ENCODE measurements at places on chromosomes 2 and 18. TPM values are rescaled to one million over a fixed set of nuclear protein-coding genes. Genes with fewer than 3 reads are reported as not detected.

RNF125 gene
- total RNA-seq, result 15.3 TPM

DNA sequence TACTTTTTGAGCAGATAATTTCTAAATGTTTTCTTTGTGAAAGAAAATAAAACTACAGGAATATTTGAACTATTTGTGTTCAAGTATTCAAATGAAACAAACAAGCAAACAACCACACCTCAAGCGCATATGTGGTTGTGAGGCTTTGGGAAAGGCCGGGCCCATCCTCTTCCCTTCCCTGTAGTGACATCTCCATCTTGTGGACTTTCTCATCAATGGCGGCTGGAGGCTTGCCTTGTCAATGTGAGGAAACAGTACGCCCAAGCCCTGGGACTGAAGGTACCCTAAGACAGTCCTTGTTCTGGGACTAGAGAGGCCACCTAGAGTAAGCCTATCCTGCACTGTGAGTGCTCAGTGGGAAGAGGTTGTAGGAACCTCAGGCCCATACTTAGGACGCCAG lies 166.8 kb downstream of the TPGS2 start:
- H3K36me3 ChIP-seq, result no peaks in the 10 kb centered on the region
- H3K4me1 ChIP-seq, result no peaks in the 10 kb centered on the region
- no peak for DNase-seq
- H3K27ac ChIP-seq, result no peak overlapping the region

- H3K27ac ChIP-seq, result no peak overlapping the region
- no peak overlapping the region for H3K4me3 ChIP-seq
- no peaks in the 10 kb centered on the region for H3K4me1 ChIP-seq
- no peaks in the 10 kb centered on the region for H3K27me3 ChIP-seq
- H3K36me3 ChIP-seq, result no peaks in the 10 kb centered on the region
- DNase-seq, result no peak
Observed at GRCh38 chr2:158761621-158762020, 33.5 kb upstream of the DAPL1 start.

- no peak overlapping the region for H3K27ac ChIP-seq
- no peak overlapping the region for H3K4me3 ChIP-seq
- H3K4me1 ChIP-seq, result peaks cover 11% of the 10 kb centered on the region
- H3K27me3 ChIP-seq, result peaks cover 9% of the 10 kb centered on the region
- H3K36me3 ChIP-seq, result peaks cover 5% of the 10 kb centered on the region
Observed at GRCh38 chr2:10434886-10435819, 13.0 kb downstream of the ODC1 start.

DNA sequence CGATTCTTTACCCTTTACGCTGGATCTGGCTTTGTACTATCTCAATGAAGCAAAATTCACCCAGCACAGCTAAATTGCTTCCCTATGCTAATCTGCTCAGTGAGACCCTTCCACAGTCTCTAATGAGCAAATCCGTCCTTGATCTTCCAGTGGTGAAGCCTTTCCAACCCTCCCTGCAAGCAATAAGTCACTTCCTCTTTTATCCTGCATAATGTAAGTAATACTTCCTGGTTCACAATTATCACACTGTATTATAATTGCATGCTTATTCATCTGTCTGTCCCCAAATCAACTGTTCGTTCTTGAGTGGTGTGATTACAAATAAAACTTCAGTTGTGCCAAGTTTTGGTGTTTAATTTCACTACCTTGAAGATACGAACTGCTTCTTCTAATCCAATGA lies 404.0 kb downstream of the ADCYAP1 start:
- H3K27ac ChIP-seq, result no peak overlapping the region
- H3K4me1 ChIP-seq, result no peaks in the 10 kb centered on the region
- no peak for DNase-seq

DNA sequence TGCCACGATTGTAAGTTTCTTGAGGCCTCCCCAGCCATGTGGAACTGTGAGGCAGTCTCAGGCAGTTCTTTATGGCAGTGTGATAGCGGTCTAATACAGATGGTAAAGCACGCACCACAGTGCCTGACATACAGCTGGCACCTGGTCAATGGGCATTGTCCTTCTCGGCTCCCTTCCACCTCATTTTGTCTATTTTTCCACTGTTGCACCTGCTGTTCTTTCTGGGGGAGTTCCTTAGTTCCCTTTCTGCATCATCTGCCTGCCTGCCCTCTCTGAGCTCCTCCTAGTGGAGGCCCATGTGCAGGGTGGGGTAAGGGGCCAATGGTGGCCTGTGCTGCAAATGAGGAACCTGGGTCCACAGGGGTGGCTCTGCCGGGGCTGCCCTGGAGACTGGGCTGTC lies 157.6 kb downstream of the LPIN1 start:
- no peaks in the 10 kb centered on the region for H3K36me3 ChIP-seq
- no peaks in the 10 kb centered on the region for H3K4me1 ChIP-seq
- H3K27ac ChIP-seq, result no peak overlapping the region
- no peak for DNase-seq

- no peak for DNase-seq
- H3K27me3 ChIP-seq, result no peaks in the 10 kb centered on the region
- H3K4me3 ChIP-seq, result no peak overlapping the region
- H3K27ac ChIP-seq, result no peak overlapping the region
Observed at GRCh38 chr2:855177-855576, 95.5 kb upstream of the SNTG2 start.

DNA sequence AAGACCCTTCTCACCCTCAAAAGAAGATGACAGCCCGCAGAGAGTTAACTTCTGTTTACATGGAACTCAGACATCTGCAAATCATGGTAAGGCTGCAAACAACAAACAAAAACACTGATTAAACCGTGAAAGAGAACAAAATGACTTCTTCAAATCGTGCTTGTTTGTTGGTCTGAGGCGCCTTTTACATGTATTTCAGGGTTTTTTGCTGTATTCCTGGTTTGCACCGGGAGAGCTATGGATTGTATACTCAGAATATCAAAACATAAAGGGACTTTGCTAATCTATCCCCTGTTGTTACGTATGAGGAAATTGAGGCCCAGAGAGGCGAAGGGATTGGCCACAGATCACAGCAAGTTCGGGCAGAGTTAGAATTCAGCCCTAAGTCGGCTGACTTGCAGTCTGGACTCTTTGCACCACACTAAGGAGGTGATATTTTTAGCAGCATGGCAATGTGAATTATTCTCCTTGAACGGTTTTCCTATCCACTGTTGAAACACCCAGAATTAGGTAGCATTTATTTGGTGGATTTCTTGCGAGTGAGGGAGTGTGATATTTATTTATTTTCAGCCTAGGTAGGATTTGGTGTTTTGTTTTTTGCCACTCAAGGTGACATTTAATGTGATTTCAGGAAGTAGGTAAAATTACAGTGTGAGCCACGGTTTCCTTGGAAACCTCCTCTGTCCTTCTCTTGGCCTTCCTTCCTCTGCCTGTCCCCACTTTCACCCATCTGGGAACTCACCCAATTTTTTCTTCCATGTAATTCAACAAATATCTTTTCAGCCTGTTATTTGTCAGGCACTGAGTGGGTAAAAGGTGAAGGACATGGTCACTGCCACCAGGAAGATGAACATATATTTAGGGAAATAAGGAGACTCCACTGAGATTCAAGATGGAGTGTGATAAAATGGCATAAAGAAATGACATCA lies 980 bp upstream of the PDE6D start:
- no peaks in the 10 kb centered on the region for H3K36me3 ChIP-seq
- peak; percentile 40 for DNase-seq
- H3K27ac ChIP-seq, result peak overlapping the region; percentile 95
- H3K27me3 ChIP-seq, result no peaks in the 10 kb centered on the region
- peaks cover 52% of the 10 kb centered on the region for H3K4me1 ChIP-seq

DNA sequence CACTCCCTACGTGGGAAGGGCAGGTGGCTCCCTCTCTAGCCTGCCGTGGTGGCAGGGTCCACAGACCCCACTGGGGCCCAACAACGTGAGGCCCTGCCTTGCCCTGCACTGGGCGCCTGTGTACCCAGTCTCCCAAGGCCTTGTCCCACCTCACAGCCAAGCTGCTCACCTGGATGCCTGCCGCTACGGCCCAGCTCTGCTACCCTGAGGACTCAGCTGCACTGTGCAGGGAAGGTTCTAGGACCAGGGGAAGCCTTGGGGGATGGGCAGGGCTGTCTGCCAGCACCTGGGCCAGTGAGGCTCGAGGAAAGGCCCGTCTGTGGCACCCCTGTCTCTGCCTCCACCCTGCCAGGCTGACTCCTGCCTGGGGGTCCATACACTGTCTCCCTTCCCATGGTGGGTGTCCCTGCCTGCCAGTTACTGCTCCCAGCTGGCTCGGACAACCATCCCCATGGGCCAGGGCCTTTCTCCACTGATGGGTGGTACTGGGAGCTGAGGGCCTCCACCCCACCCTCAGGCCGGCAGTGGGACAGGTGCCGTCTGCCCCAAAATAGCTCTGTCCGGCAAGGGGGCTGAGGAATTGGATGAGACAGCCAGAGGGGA lies 33.2 kb downstream of the HS6ST1 start:
- H3K27ac ChIP-seq, result no peak overlapping the region
- peaks cover 10% of the 10 kb centered on the region for H3K4me1 ChIP-seq
- no peak for DNase-seq
- no peaks in the 10 kb centered on the region for H3K27me3 ChIP-seq
- H3K36me3 ChIP-seq, result no peaks in the 10 kb centered on the region

ZAP70 gene
- total RNA-seq, result 218 TPM

DNA sequence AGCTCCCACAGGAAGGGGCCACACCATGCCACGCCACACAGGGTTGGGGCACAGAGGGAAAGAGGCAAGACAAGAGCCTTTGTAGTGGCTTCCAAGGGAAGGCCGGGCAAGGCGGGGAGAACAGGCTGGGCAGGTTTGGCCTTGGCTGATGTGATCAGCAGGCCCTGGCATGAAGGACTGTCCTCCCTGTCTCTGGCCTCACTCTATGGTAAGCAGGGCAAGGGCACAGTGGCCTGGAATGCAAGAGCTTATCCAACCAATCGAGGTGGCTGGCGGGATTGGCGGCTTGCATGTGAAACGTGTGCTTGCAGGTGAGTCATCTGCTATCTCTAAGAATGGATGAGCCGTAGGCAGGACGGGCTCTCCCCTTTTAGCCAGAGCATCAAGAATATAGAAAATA lies 6.4 kb upstream of the ATP9B start:
- no peak overlapping the region for H3K4me3 ChIP-seq
- peaks cover 24% of the 10 kb centered on the region for H3K36me3 ChIP-seq
- DNase-seq, result no peak

DNA sequence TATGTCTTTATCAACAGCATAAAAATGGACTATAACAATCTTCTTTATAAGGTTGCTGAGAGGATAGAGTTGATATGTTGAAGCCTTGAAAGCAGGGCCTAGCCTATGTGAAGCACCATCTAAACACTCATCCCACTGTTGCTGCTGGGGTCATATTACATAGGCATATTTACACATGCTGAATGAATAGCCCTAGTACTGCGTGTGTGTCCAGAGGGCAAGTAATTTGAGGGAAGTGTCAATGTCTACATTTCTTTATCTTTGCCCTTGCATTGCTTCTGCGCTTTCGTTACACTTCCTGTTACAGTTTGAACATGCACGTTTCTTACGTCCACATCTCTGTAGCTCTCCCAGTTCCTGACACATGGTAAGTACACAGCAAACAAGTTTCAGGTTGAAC lies 280.3 kb upstream of the ATP5MC3 start:
- DNase-seq, result no peak
- H3K36me3 ChIP-seq, result no peaks in the 10 kb centered on the region
- peaks cover 3% of the 10 kb centered on the region for H3K27me3 ChIP-seq
- H3K4me1 ChIP-seq, result no peaks in the 10 kb centered on the region

DNA sequence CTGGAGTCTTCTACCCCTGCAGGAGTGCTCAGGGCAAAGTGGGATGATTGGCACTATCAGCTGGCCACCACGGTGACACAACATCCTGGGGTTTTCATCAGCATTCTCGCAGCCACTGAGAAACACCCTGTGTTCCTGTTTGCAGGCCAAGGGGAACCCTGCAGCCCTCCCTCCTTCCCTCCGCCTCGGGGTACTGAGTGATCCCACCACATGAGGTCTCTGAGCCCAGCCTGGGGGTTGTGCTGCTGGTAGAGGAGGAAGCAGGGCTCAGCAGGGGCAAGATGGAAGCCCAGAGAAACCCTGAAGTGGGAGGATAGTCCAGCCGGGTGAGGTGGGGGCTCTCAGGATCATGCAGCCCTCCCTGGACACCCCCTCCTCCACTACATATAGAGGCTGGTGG lies at the start of gene OXER1:
Gene OXER1 (minus strand): TSS at position 40 of the 400 bp plus-strand sequence. CDS start 73 bp downstream, outside the sequence.
- no peaks in the 10 kb centered on the region for H3K4me1 ChIP-seq
- no peaks in the 10 kb centered on the region for H3K27me3 ChIP-seq
- no peak within 1 kb of the TSS for H3K27ac ChIP-seq
- no peak within 1 kb of the TSS for H3K4me3 ChIP-seq
- DNase-seq, result no peak

L3MBTL4 gene
- total RNA-seq, result not detected

GKN1 gene
- total RNA-seq, result not detected

GRCh38 chr2:134683561-134684112 lies 35.2 kb downstream of the TMEM163 start:
- H3K4me1 ChIP-seq, result peaks cover 20% of the 10 kb centered on the region
- peaks cover 1% of the 10 kb centered on the region for H3K27me3 ChIP-seq
- peak; percentile 31 for DNase-seq
- no peak overlapping the region for H3K4me3 ChIP-seq

REG3G gene
- not detected for total RNA-seq

DNA sequence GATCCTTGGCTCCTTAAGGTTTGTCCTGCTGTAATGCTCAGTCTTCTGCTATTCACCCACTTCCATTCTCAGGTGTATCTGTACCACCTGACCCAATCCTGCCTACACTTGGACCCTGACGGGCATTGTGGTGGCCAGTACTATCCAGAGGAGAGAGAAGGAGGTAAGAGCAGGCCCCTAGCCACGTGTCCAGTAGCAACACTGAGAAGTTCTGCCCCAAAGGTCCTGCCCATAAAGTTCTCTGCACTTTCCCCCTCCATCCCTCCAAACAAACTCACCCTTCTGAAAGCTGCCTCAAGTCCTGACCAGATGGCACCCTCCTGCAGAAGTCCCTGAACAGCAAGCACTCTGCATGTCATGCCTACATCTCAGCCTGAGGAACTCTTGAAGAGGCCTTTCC lies 18.3 kb downstream of the TTC32 start:
- H3K27ac ChIP-seq, result no peak overlapping the region
- no peak for DNase-seq
- H3K27me3 ChIP-seq, result no peaks in the 10 kb centered on the region

- H3K4me1 ChIP-seq, result peaks cover 37% of the 10 kb centered on the region
- no peaks in the 10 kb centered on the region for H3K27me3 ChIP-seq
- DNase-seq, result peak; percentile 63
- peak overlapping the region; percentile 68 for H3K27ac ChIP-seq
- peak overlapping the region; percentile 56 for H3K4me3 ChIP-seq
- H3K36me3 ChIP-seq, result no peaks in the 10 kb centered on the region
Observed at GRCh38 chr2:112156152-112156986, 18.2 kb downstream of the FBLN7 start.

DNA sequence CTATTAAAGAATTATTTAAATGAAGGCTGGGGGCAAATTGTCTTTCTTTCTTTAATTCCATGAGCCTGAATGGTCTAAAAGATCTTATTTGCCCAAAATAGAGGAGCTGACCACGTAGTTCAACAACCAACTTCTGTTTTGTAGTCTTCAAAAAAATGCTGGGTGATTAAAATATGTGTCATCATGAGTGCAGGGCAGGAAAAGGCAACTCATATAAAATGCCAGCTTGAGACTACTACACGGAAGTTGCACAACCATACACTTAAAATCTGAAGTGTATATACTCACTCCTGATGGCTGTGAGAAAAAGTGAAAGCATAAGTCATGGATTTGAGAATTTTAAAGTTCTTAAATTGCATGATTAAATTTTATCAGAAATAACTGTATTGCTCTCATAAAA lies 210.9 kb downstream of the DYM start:
- H3K36me3 ChIP-seq, result peaks cover 24% of the 10 kb centered on the region
- no peaks in the 10 kb centered on the region for H3K4me1 ChIP-seq
- no peak for DNase-seq
- H3K4me3 ChIP-seq, result no peak overlapping the region
